CD8-positive, alpha-beta memory T cell (primary cell): ENCODE measurements at places on chromosomes 16 and 17.

- DNase-seq, result no peak
Observed at GRCh38 chr17:31486351-31487062, 95.0 kb downstream of the RAB11FIP4 start.

GRCh38 chr17:62627219-62627903 lies at the start of gene MRC2:
MRC2 (plus strand) TSS chr17:62627670; CDS start chr17:62627803, 133 bp downstream.
- no peak for DNase-seq

DNA sequence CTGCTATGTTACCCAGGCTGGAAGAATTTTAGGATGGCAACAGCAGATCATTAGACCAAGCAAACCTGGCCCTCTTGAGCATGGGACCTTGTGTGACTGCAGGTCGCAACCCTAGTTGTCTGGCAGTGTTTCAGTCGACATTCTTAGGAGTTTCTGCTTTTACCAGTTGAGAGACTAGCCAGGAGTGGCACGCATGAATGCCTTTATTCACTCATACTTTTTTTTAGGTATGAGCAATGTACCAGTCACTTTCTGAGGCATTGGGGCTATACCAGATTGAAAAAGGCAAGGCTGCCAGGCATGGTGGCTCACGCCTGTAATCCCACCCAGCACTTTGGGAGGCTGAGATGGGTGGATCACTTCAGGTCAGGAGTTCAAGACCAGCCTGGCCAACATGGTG lies 28.2 kb upstream of the HAS3 start:
- DNase-seq, result no peak

- DNase-seq, result no peak
Observed at GRCh38 chr16:442976-443375, 17.5 kb downstream of the RAB11FIP3 start.

DNA sequence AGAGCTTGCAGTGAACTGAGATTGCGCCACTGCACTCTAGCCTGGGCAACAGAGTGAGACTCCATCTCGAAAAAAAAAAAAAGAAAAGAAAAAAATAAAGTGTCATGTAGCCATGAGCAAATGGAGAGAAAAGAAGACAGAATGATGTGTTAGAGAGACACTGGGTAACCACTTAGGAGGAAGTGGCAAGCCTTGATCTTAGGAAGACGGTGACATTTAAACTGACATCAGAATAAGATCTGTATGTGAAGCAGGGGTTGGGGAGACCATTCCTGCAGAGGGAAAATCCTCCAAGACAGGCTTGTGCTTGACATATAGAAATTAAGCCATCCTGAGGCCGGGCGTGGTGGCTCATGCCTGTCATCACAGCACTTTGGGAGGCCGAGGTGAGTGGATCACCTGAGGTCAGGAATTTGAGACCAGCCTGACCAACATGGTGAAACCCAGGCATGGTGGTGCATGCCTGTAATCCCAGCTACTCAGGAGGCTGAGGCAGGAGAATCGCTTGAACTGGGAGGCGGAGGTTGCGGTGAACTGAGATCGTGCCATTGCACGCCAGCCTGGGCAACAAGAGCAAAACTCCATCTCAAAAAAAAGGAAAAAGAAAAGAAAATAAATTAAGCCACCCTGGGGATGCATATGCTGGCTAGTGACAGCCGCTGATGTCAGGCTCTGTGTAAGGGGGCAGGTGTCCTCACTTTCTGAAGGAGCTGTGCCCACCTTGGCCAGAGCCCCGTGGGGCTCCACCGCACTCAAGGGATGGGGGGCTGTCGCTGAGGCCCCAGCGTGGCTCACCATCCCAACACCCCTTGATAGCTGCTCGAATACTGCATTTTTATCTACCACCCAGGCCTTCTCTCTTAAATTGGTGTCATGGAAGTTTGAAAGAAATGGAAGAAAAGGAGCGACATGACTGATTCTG lies 13.1 kb upstream of the CYB5B start:
- no peak for DNase-seq

DNA sequence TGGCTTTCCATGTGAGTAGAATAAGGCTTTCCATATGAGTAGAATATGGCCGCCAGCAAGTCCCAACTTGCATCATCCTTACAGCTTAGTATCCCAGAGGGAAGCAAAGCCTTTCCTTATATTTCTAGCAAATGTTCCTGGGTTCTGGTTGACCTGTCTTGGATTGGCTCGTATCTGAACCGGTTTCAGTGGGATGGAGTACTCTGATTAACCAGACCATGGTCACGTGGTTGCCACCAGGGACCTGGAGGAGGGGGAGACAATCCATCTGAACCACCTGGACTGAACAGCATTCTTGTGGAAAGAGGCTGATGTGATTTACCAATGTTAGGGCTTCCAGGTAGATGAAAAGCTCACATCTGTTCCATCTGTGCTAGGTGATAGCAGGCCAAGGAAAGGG lies 89.0 kb downstream of the SHISA6 start:
- no peak for DNase-seq

DNA sequence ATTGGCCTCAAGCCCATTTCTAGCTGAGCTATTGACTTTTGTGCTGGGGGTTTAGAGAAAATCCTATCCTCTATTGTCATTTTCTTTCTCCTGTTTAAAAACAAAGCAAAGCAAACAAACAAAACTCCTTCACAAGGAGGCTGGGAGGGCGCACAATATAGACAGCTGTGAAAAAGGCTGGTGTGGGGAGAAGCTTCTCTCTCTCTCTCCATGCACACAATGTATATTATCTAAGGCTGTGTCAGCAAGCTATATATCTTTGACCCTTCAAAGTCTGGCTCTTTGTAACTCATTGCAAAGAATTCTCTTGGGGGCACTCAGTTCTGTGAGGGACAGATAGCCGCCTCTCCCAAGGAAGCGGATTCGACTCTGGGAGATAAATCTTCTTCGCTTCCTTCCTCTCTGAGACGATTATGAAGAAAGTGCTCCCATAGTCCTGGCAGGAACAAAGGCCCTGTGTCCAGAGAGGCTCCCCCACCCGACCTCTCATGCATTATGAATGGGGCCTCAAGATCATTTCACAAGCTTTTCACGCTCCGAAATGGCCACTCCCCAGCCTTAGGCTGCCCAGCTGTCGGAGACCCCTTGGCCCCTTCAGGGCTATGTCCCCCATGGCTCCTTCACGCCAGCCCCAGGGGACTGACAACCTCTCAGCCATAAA lies 33.2 kb upstream of the MEAK7 start:
- no peak for DNase-seq

DNA sequence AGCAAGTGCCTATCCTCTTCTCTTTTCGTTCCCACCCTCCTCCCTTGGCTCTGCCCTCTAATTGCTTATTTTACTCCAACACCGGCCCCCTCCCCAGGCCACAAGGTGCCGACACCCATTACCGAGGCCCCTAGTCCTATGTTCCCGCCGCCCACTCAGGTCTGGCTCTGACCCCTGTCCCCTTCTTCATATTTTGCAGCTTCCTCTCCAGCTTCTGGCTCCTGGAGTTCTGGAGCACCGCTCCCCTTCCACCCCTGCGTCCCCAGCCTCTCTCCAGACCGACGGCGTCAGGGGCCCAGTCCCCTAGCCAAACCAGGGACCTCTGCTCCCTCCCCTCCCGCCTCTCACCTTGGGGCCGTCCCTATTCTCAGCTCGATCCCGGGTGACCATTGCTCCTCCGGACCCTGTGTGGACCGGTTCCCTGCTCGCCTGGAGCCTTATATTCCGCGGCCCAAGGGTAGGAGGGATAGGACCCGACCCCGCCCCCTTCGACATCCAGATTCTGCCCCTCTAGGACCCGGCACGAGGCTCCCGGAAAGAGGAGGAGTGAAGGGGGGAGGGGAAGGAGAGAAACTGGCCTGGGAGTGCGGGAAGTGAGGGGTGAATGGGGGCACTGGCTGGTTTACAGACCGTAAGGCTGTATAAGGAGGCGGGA lies at the start of gene HES7:
Gene HES7 (minus strand): TSS at position 412 of the 655 bp plus-strand sequence. CDS start 22 bp downstream, at position 390.
- no peak for DNase-seq

GRCh38 chr17:58224315-58224714 lies 5.3 kb upstream of the MKS1 start:
- DNase-seq, result no peak

GRCh38 chr17:70055000-70055399 lies 20.0 kb upstream of the KCNJ16 start:
- DNase-seq, result no peak

DNA sequence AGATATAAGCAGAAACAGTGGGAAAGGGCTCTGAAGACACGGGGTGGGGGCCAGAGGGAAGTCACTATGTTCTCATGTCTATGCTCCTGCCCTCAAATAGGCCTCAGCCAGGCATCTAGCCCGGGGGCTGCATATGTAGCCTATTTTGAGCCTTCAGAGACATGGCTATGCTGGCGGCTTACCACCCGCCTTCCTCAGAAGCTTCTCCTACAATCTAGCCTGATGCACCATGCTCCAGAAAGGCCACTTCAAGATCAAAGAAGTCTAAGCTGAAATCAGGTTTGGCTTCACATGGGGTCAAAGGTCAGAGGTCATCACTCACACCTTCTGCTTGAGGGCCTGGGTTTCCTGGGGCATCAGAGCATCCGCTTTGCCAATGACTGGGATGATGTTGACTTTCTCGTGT lies 1.6 kb downstream of the SEPTIN1 start:
- no peak for DNase-seq

DNA sequence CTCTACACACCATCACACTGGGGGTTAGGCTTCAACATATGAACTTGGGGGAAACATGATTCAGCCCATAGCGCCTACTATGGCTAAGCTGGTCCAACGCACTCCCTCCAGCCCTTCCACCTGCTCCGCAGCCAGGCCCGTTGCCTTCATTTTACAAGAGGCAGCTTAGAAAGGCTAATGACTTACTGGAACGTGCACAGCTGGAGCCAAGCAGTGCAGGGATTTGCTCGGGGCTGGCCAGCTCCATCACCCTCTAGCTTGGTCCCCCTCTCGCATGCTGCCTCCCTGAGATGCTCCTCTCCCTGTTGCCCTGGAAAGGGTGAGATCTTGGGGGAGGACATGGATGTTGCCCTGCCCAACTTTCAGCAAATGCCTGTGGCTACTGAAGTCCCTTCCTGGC lies 2.8 kb upstream of the CACNG1 start:
- DNase-seq, result no peak

DNA sequence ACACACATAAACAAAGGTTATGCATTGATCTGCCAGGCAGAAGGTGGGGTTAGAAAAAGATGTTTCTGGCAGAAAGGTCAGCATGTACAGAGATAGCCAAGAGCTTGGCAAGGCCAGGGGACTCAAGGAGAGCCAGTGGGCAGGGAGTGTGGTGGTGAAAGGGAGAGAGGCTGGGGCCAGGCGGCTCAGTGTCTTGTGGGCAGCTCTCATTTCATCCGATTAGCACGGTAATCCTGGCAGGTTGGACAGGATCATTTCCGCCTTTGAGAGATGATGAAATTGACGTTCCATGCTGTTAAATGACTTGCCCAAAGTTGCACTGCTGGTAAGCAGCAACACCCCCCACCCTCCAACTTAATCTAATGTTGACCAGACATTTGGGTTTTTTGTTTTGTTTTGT lies 3.6 kb downstream of the CHD9 start:
- DNase-seq, result no peak

GRCh38 chr16:19882186-19882585 lies 2.5 kb downstream of the GPRC5B start:
- DNase-seq, result no peak

DNA sequence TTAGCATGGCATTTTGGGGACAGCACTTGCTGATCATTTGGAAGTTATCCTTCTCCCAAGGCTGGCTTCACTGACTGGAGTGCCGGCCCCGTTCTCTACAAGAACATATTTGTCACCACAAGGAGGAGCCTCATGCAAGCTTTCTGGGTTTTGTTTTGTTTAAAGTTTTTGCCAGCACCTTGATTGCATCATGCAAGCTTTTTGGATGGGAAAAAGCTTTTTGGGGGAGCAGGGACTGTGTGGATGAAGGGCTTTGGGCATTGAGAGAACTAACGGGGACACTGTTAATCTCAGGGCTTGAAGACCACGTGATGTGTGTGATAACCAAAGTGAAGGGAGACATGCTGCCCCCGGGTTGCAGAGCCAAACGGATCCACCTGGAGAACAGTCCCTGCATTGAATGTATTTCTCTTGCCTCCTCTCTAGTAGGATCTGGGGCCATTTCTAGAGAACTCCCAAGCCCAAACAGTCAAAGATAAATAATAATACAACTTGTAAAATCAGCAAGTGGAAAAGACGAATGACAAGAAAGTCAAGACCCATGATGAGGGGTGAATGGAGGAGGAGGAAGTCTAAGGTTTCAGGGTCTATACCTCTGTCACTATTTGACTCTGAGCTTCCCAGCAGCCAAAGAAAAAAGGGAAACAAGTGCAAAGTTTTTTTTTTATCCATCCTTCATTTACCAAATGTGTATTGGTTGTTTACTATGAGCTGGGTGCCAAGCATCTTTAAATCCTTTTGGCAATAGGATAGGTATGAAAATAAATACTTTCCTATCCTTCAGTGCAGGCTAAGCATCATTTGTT lies 17.2 kb downstream of the TMEM114 start:
- no peak for DNase-seq

- no peak for DNase-seq
Observed at GRCh38 chr17:42034059-42034458, 14.2 kb downstream of the NKIRAS2 start.
